PC-3 (cell line): ENCODE measurements at places on chromosomes 11 and 22. TPM values are rescaled to one million over a fixed set of nuclear protein-coding genes. Genes with fewer than 3 reads are reported as not detected.

Gene C22orf31
- not detected in 2 replicates for total RNA-seq

Gene MUC5AC
- 0.11 and 0.35 TPM in 2 replicates for total RNA-seq

DNA sequence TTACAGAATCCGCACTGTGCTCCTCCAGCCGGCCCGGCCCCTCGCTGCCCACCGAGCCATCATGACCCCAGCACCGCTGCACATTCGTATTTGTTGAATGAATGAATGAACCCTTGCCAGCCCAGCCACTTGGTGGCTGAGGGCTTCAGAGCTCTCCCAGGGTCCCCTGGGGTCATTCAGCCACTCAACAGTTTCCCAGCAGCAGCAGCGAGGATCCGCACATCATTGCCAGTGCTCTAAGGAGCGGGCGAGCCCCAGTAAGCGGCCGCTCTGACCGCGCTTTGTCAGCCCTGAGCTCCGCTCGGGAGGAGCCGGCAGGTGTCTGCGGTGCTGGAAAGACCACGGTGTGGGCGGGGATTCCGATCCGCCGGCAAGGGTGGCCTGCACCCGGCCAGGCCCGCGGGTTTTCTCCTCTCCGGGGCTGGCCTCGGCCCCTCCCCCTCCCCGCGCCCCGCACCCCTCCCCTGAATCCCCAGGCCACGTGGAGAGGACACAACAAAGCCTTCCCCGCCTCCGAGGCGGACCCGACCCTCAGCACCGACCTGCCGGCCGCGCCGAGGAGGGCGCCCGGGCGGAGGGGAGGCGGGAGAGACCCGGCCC lies 563 bp downstream of the BID start:
- DNase-seq = peak; percentile 47

- no peak for DNase-seq
These were observed 259.6 kb downstream of the NTM start for GRCh38 chr11:131629925-131630540.

DNA sequence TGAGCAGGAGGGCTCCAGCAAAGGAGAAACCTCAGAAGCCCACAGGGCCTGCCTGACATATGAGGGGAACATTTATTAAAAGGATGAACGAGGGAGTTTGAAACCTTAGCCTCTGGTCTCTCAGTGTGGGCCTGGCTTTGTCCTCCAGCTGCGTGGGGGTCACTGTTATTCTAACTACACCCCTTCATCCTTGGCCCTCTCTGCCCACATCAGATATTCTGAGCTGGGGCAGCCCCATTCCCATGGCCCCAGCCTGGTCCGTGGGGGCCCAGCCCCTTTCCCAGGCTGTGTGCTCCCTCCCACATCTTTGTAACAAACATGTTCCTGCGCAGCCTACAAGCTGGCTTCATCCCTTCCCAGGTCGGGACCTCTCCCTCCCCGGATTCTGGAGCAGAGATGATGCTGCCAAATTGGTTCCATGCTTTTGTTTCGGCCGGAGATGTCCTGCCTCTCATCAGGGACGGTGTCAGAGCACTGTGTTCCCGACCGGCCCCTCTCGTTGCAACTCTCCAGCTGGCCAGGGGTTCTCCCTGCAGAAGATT lies 4.0 kb downstream of the FXYD6 start:
- no peak for DNase-seq

DNA sequence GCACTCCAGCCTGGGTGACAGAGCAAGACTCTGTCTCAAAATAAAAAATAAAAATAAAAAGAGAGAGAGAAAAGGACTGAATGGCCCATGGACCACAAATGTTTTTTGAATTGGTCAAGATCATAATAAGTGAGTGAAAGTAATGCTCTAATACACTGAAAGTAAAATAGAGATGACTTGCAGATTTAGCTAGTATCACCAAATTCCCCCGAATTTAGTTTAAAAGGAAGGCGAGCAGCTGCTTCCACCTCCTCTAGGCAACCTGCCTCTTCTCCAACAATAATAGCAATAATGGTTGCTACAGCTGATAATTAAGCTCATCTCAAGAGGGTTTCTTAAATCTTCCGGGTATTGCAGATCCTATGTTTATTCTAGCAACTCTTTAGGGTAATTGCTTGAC lies 36.8 kb downstream of the CELF1 start:
- DNase-seq = no peak

DNA sequence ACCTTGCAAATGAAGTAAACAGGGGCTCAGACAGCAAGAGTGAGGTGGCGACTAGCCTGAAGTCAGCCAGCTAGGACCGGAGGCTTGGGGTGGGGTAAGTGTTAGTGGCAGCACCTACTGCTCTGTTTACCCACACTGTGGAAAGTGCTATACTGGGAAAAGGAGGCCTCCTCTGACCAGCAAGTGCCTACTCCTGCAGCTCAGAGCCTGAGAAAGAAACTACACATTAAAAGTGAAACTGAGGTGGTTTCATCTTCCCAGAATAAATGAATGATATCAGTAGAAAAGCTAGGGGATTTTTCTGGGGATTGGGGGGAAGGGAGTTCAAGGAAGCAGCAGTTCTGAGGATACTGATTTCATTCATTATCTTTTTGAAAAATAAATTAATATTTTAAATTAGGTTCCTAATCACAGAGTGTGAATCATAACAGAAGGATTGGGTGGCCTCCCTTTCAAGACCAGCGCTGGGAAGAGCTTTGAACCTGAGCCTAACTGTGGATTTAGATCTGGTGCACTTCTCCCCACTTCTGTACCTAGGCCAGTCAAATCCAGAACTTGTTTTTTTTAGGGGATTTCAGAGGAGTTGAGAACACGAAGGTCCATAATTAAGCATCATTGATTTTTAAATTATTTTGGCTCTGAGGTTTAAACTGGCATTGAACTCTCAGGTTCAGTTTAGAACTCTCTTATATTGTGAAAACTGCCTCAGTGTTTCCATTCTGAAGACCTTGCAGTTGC lies 48.1 kb upstream of the GRAMD1B start:
- DNase-seq = no peak
